ENCODE measurements at places on chromosomes 11 and 22.

GRCh38 chr11:111814557-111815320 lies 48.5 kb upstream of the PPP2R1B start:
- peak; percentile 72 for DNase-seq

DNA sequence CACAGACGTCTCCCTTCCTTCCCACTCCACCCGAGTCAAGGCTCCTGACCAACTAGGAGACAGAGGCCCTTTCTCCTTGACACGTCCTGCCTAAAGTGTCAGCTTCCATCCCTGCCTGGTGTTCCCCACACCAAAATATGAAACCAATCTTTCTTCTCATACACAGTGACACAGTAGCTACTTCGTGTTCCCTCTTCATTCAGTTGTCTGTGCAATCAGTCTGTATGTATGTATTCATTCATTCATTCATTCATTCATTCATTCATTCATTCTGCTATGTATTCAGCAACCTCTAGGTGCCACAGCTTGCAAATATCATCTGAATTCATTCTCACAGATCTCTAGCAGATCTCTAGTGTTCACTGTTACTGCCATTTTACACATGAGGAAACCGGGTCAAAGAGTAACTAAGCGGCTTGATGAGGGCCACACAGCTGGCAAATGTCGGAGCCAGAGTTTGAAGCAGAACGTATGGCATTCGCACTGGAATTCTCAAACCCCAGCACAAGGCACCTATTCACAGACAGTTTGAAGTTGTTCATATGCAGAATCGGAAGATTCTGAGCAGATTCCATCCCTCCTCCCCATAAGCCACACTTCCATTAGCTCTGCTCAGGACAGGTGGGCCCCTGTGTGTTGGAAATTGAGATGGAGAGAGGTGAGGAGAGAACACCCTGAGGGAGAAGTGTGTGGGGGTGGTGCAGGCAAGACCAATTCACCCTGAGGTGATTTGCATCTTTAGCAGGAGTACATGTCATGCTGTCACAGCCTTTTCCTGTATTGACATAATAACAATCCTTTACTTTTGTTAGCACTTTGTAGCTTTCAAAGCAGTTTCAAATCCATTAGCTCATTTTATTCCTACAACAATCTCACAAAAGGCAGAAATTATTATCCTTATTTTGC lies 275.7 kb downstream of the ST3GAL4 start:
- DNase-seq: no peak

- DNase-seq: no peak
Measured at GRCh38 chr11:128327274-128327673, 260.1 kb downstream of the ETS1 start.

DNA sequence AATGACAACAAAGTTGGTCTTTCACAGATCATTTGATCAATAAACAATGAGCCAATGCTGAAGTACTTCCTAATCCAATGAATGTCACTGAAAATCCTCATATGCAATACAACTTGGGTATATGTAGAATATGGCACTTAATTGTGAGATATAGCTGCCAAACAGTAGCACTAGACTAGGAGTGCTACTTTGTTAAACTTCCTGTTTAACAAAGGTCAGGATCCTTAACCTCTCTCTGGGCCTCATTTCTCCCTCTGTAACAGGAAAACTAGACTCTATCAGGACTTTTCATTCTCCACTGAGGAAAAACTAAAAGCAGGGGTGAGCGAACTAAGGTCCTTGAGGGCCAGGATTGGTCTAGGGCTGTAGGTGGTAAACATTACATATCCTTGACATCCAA lies 56.1 kb downstream of the PITPNB start:
- DNase-seq: no peak

- DNase-seq: no peak
Measured at GRCh38 chr11:64292460-64293254, 1.6 kb downstream of the KCNK4 start.
